ENCODE measurements at places on chromosomes 12 and 14.

DNA sequence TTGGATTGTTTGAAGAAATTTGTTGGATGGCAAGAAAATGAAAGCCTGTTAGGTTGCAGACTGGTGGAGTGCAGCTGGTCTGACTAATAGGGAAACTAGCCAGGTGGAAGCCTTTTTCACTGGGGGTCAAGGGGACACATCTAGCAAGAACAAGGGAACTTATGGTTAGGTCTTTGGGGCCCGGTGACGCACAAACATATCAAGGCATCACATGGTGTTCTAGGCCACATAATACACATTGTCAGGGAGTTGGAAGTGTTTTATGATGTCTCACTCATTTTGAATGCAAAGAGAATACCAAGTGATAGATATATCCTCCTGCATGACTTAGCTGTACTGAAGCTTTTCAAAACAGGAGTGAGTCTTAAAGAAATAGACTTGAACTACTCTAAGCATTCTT is 351.2 kb downstream of the KCNH5 start:
- no peak for DNase-seq

DNA sequence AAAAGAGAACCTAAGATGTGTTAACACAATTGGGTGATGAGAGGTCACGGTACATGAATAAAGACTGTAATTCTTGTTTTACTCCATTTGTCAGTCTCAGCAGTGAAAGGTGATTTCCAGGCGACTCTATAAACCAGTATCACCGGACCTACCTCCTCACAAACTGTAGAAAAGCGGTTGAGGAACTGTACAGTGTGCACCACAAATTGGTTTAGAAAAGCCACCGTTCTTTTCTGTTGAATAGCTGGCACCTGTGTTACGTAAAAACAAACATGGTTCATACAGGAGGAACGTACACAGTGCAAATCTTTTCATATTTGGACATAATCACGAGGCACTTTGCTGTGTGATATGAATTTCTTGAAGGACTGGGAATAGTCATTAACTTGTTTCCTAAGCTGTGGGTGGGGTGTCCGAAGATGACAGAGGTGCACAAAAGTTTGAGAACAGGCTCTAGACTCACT is 663 bp downstream of the WASHC3 start:
- no peak for DNase-seq

DNA sequence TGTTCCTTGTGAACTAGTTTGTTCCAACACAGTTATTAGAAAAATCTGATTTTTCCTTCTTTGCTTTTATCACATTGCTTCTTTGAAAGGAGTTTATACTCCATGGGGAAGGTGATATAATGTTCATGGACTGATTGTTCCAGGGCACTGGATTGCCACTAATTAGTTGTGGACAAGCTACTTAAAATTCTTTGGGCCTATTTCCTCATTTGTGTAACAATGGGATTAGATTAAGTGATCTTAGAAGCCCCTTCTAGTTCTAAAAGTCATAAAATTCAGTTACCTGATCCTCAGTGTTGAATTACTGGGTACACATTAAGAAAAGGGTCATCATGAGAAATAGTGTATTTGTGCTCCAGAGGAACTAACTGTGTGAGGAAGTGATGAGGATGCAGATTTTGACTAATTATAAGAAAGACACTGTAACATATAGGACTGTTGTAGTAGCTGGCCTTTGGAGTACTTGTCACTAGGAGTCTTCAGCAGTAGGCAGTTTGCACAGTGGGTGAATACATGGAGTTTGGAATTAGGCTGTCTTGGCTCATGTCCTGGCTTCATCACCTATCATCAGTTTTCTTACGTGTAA is 82.2 kb downstream of the MIA2 start:
- DNase-seq: no peak

DNA sequence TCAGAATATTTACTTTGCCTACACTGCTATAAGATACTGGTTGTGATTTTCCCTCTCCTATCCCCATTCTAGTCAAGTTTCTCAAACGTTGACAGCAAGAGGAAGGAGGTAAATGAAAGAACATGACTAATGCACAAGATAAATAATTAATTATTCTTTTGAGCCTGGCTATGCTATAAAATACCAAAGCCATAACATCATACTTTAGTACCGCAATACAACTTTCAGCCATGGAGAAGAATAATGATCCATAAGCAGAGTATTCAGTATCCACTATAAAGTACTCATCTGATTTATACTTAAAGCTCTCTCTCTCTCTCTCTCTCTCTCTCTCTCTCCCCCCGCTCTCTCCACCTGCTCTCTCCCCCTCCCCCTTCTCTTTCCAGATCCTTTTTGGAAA is 41.3 kb downstream of the TDG start:
- no peak for DNase-seq

- DNase-seq: no peak
Measured at GRCh38 chr12:26748741-26749431, 84.1 kb downstream of the ITPR2 start.

DNA sequence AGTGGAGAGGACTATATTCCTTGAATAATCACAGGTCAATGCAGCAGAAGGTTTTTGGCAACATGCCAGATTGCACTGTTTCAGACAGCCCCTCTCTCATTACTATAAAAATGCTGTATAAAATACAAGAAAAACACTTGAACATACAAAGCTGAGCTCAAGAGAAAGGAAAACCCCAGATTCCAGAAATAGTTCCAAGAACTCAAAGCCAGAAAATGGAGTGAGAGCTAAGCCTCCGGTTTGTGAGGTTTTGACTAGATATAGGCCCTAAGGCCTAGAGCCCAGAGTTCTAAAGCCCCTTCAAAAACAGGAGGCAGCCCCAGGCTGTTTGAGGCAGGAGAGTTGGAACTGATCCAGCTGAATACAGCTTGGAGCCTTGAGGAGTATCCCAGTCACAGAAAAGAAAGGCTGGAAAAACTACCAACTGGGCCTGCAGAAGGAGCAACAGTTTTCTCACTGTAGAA is 29.4 kb upstream of the ACTN1 start:
- no peak for DNase-seq

DNA sequence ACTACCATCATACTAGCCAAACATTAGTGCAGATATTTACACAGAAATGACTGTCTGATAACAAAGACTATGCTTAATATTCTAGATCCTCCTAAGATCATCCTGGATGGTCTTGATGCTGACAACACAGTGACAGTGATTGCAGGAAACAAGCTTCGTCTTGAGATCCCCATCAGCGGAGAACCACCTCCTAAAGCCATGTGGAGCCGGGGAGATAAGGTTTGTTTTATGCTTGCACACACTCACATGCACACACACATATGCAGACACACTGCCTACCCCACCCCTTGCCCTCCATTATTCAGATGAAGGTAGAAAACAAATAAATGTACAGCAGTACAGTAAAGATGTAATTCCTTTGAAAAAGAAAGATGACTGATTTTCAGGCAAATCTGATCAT is 44.4 kb upstream of the CHPT1 start:
- DNase-seq: no peak

DNA sequence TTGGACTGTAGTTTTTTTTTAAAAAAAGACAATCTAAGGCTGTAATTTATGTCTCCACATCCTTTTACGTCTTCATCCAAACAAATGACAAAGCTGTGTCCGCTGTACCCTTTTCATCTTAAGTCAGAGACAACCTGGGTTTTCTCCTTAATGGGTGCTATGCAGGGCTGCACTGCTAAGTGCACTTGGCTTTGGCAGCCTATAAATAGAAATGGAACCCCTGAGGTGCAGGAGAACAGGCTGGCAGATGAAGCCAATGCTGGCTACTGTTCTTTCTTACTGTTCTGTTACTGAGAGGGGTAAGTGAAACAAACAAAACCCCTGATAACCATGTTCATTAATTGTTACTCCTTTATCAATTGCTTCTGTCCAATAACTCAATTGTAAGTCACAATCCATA is 47.1 kb upstream of the KICS2 start:
- DNase-seq: peak; percentile 61

GRCh38 chr14:73764406-73765280 is 50.5 kb upstream of the PNMA1 start:
- DNase-seq: no peak

GRCh38 chr12:43736927-43737440 is 21.6 kb downstream of the PUS7L start:
- no peak for DNase-seq

GRCh38 chr12:72148709-72149108 is 123.5 kb upstream of the TRHDE start:
- DNase-seq: no peak

- no peak for DNase-seq
Measured at GRCh38 chr12:6784761-6785160, 4.6 kb upstream of the CD4 start.

- no peak for DNase-seq
Measured at GRCh38 chr12:11209113-11209512, 22.4 kb upstream of the TAS2R42 start.

- no peak for DNase-seq
Measured at GRCh38 chr12:116361414-116362223, 84.1 kb upstream of the MED13L start.

GRCh38 chr12:11651785-11652184 is 2.3 kb downstream of the ETV6 start:
- peak; percentile 3 for DNase-seq

- DNase-seq: no peak
Measured at GRCh38 chr14:22545842-22546721, 42.9 kb downstream of the DAD1 start.

GRCh38 chr12:43309959-43310358 is 242.0 kb downstream of the ADAMTS20 start:
- no peak for DNase-seq

GRCh38 chr14:61861320-61861865 is 99.2 kb downstream of the SNAPC1 start:
- DNase-seq: no peak

- no peak for DNase-seq
Measured at GRCh38 chr14:58635091-58635830, 2.5 kb upstream of the DACT1 start.

- DNase-seq: peak; percentile 28
Measured at GRCh38 chr14:76918782-76919394, 92.7 kb downstream of the LRRC74A start.

- DNase-seq: no peak
Measured at GRCh38 chr12:72178871-72179270, 93.3 kb upstream of the TRHDE start.

GRCh38 chr12:12159988-12160387 is 89.2 kb downstream of the BCL2L14 start:
- no peak for DNase-seq

DNA sequence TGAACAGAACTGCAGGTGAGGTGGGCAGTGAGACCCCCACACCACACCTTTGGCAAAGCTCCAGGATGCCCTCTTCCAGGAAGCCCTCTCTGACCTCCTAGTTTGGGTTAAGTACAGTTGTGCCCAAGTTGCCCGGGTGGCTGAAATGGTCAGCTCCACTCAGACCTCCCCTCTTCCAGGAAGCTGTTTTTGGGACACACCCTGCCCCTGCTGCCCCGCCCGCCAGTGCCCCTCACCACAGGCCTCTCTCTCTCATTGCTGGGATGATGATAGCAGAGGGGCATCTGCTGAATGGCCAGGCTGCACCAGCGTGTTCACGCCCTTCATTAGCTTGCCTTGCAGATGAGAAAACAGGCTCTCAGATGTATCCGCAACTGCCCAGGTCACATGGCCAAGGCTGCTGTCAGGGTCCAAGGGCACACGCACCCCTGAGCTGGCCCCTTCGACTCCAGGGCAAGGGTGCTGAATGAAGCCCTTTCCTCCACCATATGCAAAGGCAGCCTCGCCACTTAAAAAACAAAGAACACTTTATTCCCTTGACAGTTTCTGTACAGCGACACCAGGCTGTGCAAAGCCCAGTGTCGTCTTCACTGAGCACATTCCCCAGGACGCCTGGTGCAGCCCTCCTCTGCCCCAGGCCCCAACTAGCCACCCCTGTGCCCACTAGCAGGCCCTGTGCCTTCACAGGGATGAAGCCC is 15.5 kb downstream of the SLC25A29 start:
- DNase-seq: no peak

DNA sequence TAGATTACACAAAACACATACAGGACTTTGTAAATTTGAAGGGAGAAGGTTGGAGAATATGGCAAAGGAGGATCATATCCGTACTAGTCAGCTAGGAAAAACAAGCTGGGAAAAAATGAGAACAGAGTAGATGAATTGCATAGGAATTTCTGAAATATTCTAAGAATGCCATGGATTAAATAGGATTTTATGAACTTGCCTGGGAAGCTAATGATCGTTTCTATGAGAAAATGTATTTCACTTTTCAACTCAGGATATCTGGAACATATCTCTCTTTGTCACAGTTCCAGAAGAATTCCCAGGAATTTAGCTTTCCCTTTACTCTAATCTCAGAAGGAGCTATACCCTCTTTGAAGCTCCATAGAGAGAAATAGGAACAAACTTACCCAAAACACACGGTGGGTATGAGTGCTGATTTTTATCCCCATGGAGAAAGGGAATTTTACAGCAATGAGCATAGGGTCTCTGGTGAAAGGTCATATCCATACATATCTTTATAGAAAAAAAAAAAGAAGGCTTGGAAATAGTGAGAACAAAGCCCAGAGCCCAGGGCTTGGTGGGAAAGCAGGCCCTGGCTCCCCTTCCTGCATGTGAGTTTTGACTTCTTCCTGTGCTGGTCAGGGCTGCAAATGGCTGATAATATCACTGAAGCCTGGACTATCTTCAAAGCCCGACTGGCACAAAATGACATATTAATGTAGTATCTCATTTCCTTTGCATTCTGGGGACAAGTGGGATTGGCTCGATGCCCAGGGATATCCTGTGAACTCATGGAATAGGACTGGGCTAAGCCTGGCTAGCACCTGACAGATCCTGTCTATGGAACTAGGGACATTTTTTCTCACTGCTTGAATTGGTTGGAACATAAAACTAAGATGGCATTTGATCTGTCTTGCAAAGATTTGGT is 136.3 kb downstream of the AEBP2 start:
- DNase-seq: peak; percentile 89

- no peak for DNase-seq
Measured at GRCh38 chr14:90447720-90448497, 51.1 kb downstream of the CALM1 start.

- DNase-seq: no peak
Measured at GRCh38 chr14:105257464-105257863, 9.1 kb downstream of the BTBD6 start.

DNA sequence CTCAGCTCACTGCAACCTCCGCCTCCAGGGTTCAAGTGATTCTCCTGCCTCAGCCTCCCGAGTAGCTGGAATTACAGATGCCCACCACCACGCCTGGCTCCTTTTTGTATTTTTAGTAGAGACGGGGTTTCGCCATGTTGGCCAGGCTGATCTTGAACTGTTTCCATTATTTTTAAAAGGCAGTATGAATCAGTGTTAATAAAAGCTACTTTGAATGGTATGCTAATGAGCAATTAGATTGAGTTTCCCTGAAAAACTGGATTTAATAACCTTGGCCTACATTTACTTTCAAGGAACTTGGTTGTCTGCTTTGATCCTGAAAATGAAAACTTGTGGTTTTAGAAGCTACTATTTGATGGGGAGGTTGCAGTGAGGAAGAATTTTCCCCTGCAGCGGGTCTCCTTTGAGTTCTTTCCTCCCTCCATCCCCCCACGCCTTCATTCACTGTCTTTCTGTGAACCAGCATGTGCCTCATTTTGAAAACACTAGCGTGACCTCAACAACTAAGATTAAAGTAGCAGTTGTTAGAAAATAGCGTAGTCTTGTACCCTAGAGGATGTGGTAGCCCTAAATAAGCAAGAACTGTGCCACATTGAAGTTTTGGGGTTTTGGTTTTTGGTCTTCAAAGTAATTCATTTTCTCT is 17.8 kb upstream of the RPS6KA5 start:
- no peak for DNase-seq

All from NCI-H1092 (cell line).